ENCODE measurements at places on chromosomes 13 and 19.

GRCh38 chr13:102089177-102089576, 312.7 kb downstream of the FGF14 start:
- DNase-seq: peak; percentile 23

GRCh38 chr19:41957838-41958366, 1.2 kb downstream of the RABAC1 start:
- DNase-seq: peak; percentile 81

GRCh38 chr19:39372047-39372802, 18.7 kb downstream of the PAF1 start:
- DNase-seq: no peak

GRCh38 chr13:34696296-34696695, 245.8 kb upstream of the NBEA start:
- peak; percentile 72 for DNase-seq

DNA sequence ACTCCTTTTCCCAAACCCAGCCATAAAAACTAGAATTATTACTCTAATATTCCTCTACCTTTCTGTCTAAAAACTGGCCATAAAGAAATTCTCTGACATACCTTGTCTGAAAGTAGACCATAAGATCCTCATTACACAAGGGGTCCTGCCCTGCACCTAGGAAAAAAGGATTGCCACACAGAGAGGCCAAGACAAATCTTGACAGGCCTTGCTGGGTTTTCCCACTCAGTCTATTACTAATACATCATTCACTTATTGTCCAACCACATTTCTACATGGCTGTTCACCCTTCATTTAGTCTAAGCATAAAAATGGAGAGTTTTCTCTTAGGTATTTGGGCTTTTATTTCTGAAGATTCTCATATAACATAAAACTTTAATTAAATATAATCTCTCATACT, 319.8 kb downstream of the PCDH20 start:
- peak; percentile 85 for DNase-seq

GRCh38 chr13:37481011-37481884, 117.3 kb downstream of the POSTN start:
- no peak for DNase-seq

DNA sequence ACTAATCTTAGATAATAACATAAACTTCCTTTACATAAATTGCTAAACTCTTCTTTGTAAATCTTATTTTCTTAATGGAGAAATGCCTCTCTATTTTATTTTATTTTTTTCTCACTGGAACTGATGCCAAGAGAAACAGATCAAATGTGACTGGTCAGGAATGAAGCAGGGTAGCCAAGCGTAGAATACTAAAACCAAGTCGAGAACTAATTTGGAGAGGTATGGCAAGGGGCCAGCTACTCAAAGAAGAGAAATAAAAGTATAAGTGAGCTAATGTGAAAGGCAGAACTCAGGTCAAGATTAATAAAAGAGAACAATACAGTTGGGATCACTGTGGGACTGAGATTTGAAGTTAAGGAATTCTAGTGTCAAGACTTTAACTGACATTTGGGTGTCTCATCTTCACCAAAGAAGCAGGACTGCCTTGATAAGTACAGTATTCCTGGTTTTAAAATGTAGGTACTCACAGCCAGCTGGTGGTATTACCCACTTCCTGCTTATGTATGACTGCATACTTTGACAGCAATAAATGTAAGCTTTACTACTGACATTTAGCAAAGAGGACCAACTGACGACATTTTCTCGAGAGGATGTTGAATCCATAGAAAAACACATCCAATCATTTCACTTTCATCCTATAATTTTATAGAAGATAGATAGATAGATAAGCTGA, 1192.2 kb downstream of the EFNB2 start:
- DNase-seq: peak; percentile 15

- peak; percentile 86 for DNase-seq
These were observed 6.0 kb downstream of the STK24 start for GRCh38 chr13:98570929-98571372.

- peak; percentile 35 for DNase-seq
These were observed 10.8 kb upstream of the PDCD5 start for GRCh38 chr19:32570081-32570785.

DNA sequence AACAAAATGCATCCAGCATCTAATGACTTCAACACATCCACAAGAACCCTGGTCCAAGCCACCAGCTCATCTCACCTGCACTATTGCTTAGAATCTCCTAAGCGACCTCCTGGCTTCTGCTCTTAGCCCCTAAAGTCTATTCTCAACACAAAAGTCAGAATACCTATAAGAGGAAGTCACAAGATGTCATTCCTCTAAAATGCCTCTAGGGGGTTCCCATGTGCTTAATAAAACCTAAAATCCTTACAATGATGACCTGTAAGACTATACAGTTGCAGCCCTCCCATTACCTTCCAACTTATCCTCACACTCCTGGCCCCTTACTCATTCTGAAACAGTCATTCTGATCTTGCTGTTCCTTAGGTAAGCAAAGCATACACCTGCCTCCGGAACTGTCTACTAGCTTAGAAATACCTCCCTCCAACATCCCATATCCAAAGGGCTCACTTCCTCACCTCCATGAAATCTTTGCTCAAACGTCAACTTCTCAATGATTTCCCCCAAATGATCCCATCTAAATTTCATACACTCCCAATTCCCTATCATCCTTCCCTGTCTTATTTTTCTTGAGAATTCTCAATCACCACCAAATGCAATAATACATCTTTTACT, 10.0 kb downstream of the ATP7B start:
- DNase-seq: peak; percentile 60

GRCh38 chr13:46801858-46802257, 4.9 kb upstream of the ESD start:
- peak; percentile 51 for DNase-seq

DNA sequence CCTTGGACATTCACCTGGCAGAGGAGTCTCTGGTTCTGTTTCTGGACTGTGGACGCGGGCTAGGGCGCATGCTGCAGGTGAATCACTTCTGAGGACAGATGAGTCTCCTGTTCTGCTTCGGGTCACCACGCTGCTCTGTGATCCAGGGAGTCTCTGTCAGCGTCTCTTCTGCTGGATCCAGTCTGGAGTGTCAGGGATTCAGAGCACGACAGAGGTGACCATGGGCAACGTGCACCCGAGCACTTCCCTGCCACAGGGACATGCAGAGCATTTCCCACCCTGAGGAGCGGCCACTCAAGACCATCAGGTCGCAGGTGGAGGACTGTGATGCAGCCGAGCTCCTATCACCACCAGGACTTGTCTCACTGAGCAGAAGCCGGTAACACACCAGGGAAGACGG, 24.4 kb upstream of the LILRA2 start:
- no peak for DNase-seq

- no peak for DNase-seq
These were observed 40.9 kb downstream of the MCF2L start for GRCh38 chr13:113009743-113010509.

DNA sequence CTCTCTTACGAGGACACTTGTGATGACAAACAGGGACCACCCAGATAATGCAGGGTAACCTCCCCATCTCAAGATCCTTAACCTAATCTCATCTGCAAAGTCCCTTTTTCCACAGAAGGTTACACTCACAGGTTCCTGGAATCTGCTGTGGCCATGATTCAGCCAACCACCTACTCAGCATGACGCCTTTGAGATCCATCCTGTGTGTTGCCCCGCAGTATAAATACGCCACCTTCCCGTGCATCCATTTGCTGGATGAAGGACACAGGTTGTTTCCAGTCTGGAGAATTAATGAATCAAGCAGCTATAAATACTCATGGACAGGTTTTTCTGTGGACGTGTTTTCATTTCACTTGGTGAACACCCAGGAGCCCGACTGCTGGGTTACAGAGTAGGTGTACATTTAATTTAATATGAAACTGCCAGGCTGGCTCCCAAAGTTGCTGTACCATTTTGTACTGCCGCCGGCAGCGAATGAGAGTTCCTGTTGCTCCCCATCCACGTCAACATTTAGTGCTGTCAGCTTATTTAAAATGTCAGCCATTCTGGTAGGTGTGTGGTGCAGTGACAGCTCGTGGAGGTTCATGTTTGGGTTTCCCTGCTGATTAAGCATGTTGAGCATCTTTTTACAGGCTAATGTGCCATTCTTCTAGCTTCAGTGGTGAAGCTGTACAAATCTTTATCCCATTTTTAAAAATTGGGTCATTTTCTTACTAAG, 40.2 kb downstream of the ELL start:
- no peak for DNase-seq

DNA sequence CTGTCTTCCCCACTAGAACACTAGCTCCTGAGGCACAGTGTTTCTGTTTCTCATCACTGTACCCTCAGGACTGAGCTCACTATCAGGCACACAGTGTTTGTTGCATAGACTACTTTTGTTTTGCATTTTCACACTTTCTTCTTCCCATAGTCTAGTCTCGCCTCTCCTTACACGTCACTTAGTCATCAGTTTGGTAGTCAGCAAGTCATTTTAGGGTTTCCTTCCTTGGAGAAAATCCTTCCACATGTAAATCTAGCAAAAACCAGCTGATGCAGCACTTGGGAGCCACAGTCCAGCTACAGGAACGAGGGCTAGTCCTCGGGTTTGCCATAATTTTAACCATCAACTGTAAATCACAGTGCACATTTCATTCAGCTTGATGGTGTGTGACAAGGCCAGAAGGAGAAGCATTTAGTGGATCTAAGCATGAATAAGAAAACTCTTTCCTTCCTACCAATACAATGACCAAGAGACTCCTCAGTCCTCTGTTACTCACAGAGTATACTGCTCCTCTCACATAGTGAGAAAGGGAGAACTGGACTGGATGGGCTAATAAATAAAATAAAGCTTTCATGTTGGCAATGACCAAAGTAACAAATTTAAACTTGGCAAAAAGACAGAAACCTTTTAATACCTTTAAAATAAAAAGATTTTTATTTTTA, 221.0 kb downstream of the KLF12 start:
- peak; percentile 61 for DNase-seq

- DNase-seq: no peak
These were observed 37.3 kb downstream of the COL4A1 start for GRCh38 chr13:110269509-110270185.

DNA sequence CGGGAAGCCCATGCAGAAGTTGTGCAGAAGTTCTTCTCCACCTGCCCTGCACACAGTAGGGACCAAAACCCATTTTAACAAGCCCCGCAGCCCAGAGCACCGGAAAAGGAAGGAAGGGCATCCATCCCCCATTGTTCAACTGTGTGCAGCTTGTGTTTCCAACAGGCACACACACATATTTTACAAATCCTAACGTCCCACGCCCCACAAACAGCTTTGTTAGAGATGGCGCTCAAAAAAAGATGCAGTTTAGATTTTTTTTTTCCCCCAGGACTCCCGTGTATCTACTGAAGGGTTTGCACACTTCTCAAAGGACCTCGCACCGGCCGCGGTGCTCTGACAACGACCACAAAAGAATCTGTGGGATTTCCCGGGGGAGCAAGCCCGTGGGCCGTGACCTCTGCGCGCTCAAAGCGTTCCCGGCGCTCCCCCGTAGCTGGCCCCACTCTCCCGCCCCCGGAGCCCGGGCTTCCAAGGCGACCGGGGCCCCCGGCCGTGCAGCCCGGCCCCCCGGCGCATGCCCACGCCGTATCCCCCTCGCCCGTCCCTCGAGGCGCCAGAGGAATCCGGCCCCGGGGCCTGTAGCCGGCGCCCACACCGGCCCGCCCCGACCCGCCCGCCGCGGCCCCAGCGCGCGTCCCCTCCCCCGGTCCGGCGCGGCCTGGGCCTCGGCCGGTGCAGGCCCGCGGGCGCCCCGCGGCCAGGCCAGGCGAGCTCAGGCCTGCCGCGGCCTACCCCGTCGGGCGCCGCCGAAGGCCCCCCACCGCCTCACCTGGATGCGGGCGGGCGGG, 523 bp downstream of the ELAVL1 start:
- DNase-seq: no peak

DNA sequence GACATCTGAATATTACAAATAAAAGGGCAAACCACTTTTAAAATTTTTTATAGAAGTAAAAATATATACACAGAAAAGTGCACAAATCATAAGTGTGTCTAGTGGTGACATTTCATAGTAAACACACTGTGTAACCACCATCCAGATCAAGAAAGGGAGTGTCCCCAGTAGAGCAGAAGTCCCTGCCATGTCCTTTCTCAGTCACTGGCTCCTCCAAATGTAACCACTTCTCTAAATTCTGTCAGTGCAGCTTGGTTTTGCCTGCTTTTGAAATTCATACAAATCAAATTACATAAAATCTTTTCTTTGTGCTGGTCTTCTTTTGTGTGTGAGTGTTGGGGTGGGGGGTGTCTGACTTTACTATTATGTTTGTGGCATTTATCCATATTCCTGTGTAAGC, 116.5 kb downstream of the RBM26 start:
- DNase-seq: no peak
